ENCODE measurements at places on chromosomes 7 and 10. TPM values are rescaled to one million over a fixed set of nuclear protein-coding genes. Genes with fewer than 3 reads are reported as not detected.

The CPA1 gene
- 0.35 TPM for polyA plus RNA-seq

The PTPRE gene
- polyA plus RNA-seq: 6.1 TPM

The UCMA gene
- not detected for polyA plus RNA-seq

The PAX2 gene
- not detected for polyA plus RNA-seq

The HOXA13 gene
- polyA plus RNA-seq: not detected

The CALHM3 gene
- not detected for polyA plus RNA-seq

The TSPAN13 gene
- polyA plus RNA-seq: 26.4 TPM

The NUTM2D gene
- 14.6 TPM for polyA plus RNA-seq

The ANKRD7 gene
- 0.07 TPM for polyA plus RNA-seq

The LYZL1 gene
- polyA plus RNA-seq: not detected

The PDE6C gene
- not detected for polyA plus RNA-seq

The NFE2L3 gene
- polyA plus RNA-seq: 2.1 TPM

- no peak overlapping the region for H3K4me3 ChIP-seq
- H3K4me1 ChIP-seq: peaks cover 12% of the 10 kb centered on the region
- no peak for DNase-seq
- no peaks in the 10 kb centered on the region for H3K36me3 ChIP-seq
- H3K27ac ChIP-seq: no peak overlapping the region
Observed at GRCh38 chr7:13834328-13834761, 155.1 kb downstream of the ETV1 start.

- H3K4me1 ChIP-seq: no peaks in the 10 kb centered on the region
- no peak overlapping the region for H3K27ac ChIP-seq
- H3K36me3 ChIP-seq: no peaks in the 10 kb centered on the region
- H3K27me3 ChIP-seq: no peaks in the 10 kb centered on the region
Observed at GRCh38 chr7:137462847-137463246, 119.3 kb upstream of the PTN start.

DNA sequence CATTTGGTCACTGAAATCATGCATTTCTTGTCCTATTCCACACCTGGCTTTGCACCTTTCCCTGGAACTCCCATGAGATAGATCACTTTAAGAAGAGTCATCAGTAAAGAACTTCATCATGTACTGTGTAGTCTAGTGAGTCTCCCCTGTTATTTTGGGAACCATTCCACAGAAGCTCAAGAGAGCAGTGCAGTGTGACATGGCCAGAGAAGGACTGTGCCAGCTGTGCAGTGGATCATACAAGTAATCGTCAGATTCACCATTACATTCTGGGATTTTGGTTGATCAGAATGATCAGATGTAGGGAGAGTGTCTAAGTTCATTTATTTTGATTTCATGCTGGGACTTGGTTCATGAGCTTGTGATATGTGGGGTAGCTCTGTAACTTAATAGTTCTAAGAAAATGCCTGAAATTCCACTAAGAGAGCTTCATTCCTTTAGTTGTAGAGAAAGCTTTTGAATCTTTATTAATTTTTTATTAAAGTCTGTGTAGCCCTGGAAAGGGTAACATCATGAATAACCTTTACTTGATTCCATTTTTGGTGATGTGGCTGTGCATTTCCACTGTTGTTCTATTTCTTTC lies 166.8 kb downstream of the SUGCT start:
- H3K4me3 ChIP-seq: no peak overlapping the region
- no peaks in the 10 kb centered on the region for H3K4me1 ChIP-seq
- no peaks in the 10 kb centered on the region for H3K27me3 ChIP-seq
- DNase-seq: no peak

- no peaks in the 10 kb centered on the region for H3K36me3 ChIP-seq
- H3K4me3 ChIP-seq: no peak overlapping the region
- no peak for DNase-seq
Observed at GRCh38 chr10:6788231-6788630, 208.2 kb upstream of the PRKCQ start.

GRCh38 chr10:49176310-49177268 lies 11.6 kb downstream of the TMEM273 start:
- H3K36me3 ChIP-seq: no peaks in the 10 kb centered on the region
- no peak overlapping the region for H3K4me3 ChIP-seq
- DNase-seq: peak; percentile 59
- H3K27me3 ChIP-seq: no peaks in the 10 kb centered on the region
- H3K4me1 ChIP-seq: peaks cover 84% of the 10 kb centered on the region

DNA sequence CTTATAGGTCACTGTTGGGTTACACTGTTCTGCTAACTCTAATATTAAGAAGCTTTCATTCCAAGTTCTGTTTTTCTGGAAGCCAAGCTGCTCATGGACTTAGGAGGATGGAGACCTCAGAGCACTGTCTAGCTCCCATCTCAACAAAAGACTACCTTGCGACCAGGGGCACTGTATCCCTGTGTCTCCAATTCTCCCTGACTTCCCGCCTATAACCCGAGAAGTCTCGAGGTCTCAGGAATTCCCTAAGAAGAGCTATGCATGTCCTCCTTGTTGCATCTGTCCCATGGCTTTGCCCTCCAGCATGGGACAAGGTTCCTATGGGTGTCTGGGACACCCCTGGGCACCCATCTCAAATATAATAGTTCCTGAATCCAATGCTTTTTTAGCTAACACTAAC lies 31.2 kb downstream of the BTBD16 start:
- H3K4me3 ChIP-seq: no peak overlapping the region
- no peak overlapping the region for H3K27ac ChIP-seq
- H3K4me1 ChIP-seq: peaks cover 7% of the 10 kb centered on the region
- no peak for DNase-seq
- no peaks in the 10 kb centered on the region for H3K27me3 ChIP-seq
- H3K36me3 ChIP-seq: no peaks in the 10 kb centered on the region

- H3K4me1 ChIP-seq: no peaks in the 10 kb centered on the region
- no peak overlapping the region for H3K4me3 ChIP-seq
- H3K27ac ChIP-seq: no peak overlapping the region
- H3K36me3 ChIP-seq: no peaks in the 10 kb centered on the region
- no peak for DNase-seq
Observed at GRCh38 chr7:8382004-8382730, 51.2 kb upstream of the NXPH1 start.

DNA sequence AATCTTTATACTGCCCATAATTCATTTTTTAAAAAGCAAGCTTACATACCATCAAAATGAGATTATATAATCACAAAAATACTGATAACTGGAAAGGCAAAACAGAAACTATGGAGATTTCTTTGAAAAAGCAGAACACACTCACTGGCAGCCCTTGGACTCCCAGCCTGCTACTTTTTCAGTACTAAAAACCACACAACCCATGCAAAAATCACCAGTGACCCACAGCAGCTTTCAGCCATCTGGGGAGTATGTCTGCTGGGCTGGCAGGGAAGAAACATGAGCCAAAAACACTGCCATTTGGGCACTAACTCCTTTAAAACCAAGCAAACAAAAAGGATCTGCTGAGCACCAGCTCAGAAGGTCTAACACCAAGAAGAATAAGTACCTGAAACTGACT lies 80.0 kb upstream of the DDC start:
- H3K27me3 ChIP-seq: no peaks in the 10 kb centered on the region
- no peak overlapping the region for H3K27ac ChIP-seq
- DNase-seq: no peak
- no peaks in the 10 kb centered on the region for H3K36me3 ChIP-seq

- H3K4me3 ChIP-seq: no peak overlapping the region
- no peak overlapping the region for H3K27ac ChIP-seq
- no peaks in the 10 kb centered on the region for H3K4me1 ChIP-seq
- H3K36me3 ChIP-seq: no peaks in the 10 kb centered on the region
Observed at GRCh38 chr10:59372543-59372942, 10.2 kb upstream of the FAM13C start.

DNA sequence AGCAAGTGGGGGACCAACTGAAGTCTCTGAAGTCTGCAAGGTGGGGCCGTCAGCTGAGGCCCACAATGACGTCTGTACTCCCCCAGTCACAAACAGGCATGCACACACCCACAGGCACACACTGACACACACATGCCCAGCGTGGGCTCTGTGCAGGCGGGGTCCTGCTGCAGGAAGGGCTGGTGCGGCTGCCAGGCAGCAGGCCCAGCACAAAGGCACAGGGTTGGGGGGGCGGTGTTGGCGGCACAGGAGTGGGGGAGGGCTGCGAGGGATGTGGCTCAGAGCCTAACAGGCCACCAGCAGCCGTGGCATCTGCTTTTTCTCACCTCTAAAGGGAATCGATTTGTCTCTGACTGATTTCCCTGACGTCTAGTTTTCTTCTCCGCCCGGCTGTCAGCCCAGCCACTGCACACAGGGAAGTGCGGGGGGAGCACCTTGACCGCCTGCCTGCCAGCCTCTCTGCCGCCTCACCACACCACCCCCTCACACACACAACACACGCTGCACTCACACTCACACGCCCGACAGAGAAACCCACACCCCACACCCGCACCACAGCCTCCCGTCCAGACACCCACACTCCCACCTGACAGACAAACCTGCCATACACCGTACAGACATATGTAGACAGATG lies 43.5 kb upstream of the ZMIZ1 start:
- peak; percentile 25 for DNase-seq
- no peaks in the 10 kb centered on the region for H3K27me3 ChIP-seq
- no peak overlapping the region for H3K27ac ChIP-seq
- no peak overlapping the region for H3K4me3 ChIP-seq

DNA sequence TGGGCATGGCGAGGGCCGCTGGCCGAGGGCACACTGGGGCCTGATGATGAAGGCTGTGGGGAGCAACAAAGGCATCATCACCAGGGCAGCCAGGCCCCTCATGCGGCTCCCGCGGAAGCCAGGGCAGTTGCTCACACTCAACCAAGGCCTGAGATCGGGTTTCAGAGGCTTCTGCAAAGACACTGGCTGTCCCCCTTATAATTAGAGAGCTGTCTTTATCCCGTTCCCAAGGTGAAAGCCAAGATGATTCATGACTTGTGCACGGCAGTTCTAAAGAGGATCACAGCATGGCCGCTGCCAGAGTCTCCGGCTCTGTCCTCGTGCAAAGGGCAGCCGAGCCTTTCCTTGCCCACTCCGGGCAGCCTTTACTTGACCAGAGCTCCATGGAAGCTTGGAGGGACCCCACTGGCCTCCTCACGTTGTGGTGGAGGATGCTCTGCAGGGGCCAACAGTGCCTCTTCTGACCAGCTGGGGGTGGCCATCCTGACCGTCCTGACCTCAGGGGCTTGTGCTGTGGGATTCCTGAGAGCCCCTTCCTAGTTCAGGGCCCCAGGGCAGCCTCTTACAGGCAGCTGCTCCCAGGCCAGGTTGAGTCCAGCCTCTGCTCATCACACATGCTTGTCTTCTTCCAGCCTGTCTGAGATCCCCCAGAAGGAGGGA lies 82.3 kb downstream of the PRKAG2 start:
- no peak for DNase-seq
- no peak overlapping the region for H3K4me3 ChIP-seq
- H3K4me1 ChIP-seq: no peaks in the 10 kb centered on the region

- no peaks in the 10 kb centered on the region for H3K27me3 ChIP-seq
- no peak overlapping the region for H3K27ac ChIP-seq
- DNase-seq: no peak
- H3K4me1 ChIP-seq: peaks cover 20% of the 10 kb centered on the region
Observed at GRCh38 chr7:7862393-7862792, 106.2 kb upstream of the GLCCI1 start.

DNA sequence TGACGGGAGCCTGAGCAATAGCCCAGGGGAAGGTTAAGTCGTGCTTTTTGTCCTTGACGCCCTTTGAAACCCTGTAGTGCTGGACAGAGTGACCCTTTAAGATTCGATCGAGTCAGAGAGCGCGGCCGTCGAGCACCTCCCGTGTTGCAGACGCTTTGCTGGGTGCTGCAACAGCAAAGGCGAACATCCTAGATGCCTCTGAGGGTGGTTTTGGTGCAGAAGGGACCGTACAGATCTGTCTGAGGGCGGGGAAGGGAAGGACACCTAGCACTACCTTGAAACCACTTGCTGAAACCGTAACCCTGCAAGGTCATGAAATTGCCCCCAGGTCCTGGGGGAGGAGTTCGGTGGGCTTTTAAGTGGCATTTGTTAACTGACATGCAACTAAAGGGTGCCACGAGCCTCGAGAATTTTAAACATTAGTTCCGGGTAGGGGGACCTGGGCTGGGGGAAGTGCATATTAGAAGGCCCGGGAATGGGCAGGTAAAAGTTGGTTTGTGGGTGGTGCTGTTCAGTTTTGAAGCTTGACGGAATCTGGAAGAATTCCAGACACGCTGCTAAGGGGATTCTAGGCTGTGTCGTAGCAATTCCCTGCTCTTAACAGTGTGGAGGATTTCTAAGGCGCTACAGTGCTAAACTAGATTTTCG lies 786 bp downstream of the ATP5F1C start:
- peak overlapping the region; percentile 93 for H3K27ac ChIP-seq
- peak overlapping the region; percentile 91 for H3K4me3 ChIP-seq
- H3K36me3 ChIP-seq: peaks cover 24% of the 10 kb centered on the region
- DNase-seq: no peak

- DNase-seq: no peak
- no peaks in the 10 kb centered on the region for H3K27me3 ChIP-seq
- no peak overlapping the region for H3K4me3 ChIP-seq
- H3K36me3 ChIP-seq: peaks cover 16% of the 10 kb centered on the region
- peaks cover 99% of the 10 kb centered on the region for H3K4me1 ChIP-seq
Observed at GRCh38 chr10:79107736-79108264, 39.0 kb downstream of the ZMIZ1 start.

DNA sequence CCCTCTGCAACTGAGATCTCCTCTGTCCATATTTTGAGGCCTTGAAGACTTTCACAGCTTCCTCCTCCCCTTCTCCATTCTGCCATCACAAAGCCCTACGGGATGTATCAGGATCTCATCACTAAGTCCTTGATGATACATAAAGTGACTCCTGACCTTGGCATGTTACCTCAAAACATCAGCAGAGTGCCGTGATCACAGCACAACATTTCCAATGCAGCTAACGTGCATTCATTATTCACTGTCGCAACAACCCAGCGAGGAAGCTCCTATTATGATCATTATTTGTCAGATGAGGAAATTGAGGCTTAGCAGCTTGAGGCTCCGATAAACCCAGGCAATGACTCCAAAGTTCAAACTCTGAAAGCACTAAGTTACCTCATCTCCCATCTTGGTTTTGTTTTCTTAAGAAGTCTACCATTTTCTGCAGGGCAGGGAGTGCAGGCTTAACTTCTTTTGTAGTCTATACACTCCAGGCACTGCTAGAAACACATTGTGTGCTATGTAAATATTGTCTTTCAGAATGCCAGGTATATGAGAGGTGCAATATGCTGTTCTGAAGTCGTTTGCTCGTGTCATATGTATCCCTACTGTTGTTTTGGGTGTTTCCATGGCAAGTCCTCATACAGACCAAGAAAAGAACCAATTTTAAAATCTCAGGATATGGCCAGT lies 80.6 kb upstream of the C1QL3 start:
- H3K27me3 ChIP-seq: no peaks in the 10 kb centered on the region
- H3K4me1 ChIP-seq: no peaks in the 10 kb centered on the region
- no peak for DNase-seq
- no peak overlapping the region for H3K4me3 ChIP-seq

- no peak overlapping the region for H3K4me3 ChIP-seq
- no peak for DNase-seq
- no peaks in the 10 kb centered on the region for H3K4me1 ChIP-seq
- H3K36me3 ChIP-seq: no peaks in the 10 kb centered on the region
- no peaks in the 10 kb centered on the region for H3K27me3 ChIP-seq
Observed at GRCh38 chr7:80916770-80917741, 1.8 kb downstream of the SEMA3C start.

DNA sequence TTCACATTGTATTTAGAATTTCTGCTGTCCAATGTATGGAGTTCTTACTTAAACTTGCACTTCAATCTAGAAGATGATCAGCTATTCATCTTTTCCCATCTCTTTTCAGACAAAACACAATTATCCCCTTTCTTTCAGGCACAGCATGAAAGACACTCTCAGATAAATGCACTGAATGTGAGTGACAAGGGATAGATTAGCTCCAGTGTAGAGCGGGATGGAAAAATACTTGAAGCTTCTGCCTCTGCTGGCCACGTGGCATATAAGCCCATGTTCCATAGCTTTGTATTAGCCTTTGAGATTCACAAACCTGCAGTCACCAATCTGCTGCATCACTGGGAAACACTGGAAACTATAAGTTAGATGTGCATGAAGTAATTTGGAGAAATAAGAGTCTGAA lies 162.2 kb upstream of the FAM3C start:
- no peak for DNase-seq
- H3K27me3 ChIP-seq: no peaks in the 10 kb centered on the region
- H3K4me1 ChIP-seq: no peaks in the 10 kb centered on the region
- no peak overlapping the region for H3K27ac ChIP-seq

Measured in heart right ventricle (tissue), 16 donors.